ENCODE measurements at places on chromosomes 2 and 18.
A peak's percentile ranks its signal among the peaks of the same experiment; 100 is the strongest.

DNA sequence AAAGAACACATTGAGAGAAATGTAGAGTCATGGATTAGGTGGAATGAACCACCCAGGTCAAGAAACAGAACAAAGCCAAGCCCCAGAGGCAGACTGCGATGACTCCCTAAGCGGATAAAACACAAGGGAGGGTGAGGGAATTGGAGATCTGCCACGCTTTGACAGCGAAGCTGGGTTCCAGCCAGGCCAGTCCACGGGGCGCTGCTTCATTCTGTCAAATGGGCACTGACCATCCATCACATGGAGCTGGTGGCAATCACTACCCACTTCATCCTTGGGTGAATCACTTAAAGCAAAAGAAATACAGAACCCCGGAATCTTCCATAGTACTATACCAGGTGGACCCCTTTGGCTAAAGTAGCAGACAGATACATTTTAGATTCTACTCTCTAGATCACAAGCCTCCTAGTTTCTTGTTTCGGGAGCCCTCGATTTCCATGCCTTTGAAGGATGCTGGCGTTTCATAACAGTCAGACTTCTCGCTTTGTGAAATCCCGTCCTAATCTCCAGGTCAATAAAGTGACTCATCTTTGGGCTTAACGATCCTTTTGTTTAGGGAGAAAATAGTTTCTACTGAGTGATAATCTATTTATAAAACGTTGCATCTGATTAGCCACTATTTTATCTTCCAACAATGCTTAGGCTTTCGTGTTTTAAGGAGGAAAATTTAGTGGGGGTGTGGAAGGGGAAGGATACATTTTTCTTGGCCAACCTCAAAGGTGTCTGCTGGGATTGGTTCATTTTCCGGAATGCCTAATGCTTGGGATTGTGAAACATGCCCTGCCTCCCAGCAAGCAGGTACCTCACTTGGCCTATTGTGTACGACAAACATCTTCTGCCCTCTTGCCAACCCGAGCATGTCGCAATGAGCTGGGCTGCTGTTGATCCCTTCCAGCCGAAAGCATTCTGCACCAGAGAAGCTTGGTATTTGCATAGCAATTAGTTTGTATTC is 44.1 kb upstream of the HDAC4 start:
- DNase-seq: no peak

GRCh38 chr2:189086710-189087109 is 92.9 kb downstream of the COL5A2 start:
- no peak for DNase-seq

- no peak for DNase-seq
These were observed 3.9 kb downstream of the GMPPA start for GRCh38 chr2:219502618-219503017.

DNA sequence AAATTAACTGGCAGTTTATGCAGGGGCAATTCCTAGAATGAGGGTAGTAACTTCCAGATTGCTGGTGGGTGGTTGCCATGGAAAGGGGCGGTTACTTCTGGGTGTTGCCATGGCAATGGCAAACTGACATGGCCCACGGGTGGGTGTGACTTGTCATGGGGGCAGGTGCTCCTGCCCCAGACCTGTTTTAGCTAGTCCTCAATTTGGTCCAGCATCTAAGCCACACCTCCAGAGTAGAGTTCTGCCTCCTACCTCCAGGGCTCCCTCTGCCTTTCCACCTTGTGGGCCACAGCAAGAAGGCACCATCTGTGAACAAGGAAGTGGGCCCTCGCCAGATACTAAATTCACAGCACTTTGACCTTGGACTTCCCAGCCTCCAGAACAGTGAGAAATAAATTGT is 148.7 kb downstream of the TFCP2L1 start:
- DNase-seq: no peak

- DNase-seq: no peak
These were observed 7.1 kb downstream of the ADAM17 start for GRCh38 chr2:9548506-9548905.

- no peak for DNase-seq
These were observed 52.6 kb downstream of the IL1R2 start for GRCh38 chr2:102044235-102044896.

DNA sequence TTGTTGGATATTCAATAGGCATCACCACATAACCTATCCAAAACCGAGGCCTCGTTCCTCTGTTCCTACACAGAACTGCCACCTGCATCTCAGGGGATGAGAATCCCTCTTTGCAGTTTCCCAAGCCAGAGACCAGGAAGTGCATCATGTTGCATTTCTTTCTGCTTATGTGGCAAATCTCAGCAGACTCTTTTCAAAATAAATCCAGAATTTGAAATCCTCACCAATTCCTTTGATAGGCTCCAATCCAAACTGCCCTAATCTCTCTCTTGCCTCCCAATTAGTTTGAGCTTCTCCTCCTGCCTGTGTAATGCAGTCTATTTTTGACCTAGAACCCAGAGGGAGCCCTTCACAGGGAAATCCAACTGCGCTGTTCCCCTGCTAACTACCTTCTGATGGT is 215.5 kb downstream of the RNF144A start:
- DNase-seq: no peak

- no peak for DNase-seq
These were observed 85.8 kb downstream of the ASAP2 start for GRCh38 chr2:9292426-9292825.

GRCh38 chr18:38940863-38941531 is 1375.4 kb upstream of the CELF4 start:
- DNase-seq: no peak

- DNase-seq: no peak
These were observed 95.1 kb downstream of the MYO5B start for GRCh38 chr18:50099725-50100407.

DNA sequence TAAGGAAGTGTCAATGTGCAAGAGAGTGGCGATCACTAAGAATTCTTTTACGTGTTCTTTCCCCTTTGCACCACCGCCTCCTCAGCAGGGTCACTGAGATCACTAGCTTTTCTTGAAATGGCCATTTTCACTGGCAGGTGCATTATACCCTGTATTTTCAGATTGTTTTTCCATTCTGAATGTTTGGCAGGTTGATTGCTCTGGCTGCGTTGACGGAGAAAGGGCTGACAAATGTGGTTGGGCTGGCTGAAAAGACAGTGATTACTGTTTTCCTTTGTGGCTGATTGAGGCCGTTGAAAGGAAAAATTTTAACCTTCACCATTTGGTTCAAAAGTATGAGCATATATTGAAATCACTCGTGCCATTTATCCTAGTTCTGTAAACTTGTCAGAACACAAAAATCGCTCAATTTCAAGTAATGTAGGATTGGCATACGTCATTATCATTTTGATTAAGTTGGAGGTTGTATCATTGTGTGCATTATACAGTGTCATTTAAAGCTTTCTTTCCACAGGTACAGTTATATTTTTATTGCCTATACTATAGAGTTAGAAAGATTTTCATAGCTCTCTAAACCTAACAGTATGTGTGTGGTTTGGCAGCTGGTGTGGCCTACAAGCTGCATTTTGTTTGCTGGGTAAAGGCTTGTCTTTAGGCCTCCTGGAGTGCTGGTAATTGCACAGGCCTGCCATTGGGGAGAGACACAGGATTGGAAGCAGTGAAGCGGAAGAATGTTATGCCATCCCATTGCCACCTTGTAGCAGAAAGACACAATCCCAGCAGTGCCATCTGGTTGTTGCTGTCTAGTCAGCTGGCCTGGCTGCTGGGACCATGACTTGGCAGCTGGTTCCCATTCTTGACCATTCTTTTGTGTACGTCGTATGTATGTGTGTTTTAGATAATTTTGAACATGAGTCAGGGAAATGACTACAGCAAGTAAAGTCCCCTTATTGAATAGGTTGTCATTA is 36.7 kb downstream of the DYNC1I2 start:
- DNase-seq: no peak

GRCh38 chr2:230665263-230665691 is 47.4 kb upstream of the CAB39 start:
- DNase-seq: no peak

GRCh38 chr18:67456711-67457110 is 59.8 kb downstream of the DSEL start:
- no peak for DNase-seq

- no peak for DNase-seq
These were observed 238.7 kb upstream of the KCNH7 start for GRCh38 chr2:163077241-163077640.

DNA sequence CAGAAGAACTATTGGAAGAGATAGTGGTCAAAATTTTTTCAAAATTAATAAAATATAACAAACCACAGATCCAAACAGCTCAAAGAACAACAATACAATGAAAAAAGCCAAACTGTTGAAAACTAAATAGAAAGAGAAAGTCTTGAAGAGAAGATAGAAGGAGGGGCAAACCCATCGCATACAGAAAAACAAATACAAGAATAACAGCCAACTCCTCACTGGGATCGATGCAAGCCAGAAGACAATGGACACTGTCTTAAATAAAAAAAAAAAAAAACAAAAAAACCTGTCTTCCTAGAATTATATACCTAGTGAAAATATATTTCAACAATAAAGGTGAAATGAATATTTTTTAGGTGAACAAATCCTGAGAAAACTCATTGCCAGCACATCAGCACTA is 34.1 kb upstream of the ARHGAP25 start:
- DNase-seq: no peak

DNA sequence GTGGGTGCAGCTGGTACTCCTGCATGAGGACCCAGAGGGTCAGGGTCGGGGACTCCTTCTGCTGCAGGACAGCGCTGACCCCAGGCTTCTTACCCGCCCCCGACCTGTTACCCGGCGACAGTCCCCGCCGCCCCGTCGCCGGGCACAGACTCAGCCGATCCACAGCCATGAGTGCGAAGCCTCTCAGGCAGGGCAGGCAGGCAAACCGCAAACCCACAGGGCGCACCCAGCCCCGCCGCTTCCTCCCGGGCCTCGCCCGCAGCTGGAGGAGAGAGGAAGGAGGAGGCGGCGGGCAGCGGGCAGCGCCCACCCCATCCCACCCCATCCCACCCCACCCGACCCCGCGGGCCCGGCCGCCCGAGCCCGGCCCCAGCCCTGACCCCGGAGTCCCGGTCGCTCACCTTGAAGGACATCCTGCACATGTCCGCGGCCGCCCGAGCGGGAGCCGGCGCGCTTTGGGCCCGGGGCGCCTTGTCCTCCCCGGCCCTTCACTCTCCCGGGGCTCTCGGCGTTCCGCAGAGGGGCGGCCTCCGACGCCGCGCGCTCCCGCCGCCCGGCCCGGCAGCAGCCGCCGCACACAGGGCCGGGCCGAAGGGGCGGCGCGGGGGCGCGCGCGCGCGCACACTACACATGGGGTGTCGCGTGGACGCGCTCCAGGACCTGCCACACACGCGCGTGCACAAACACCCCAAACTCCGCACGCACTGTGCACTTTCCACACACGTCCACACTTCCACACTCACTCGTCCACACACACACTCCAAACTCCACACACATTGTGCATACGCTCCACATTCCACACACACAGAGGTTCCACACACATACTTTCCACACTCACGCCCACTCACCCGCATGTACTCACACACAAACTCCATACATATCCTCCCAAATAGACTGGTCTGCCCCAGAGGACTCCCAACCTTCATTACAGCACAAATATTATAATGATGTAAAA is at the start of gene ANKRD29:
TSS of gene ANKRD29 (minus strand) at position 603 of the 955 bp plus-strand sequence. CDS start at position 422, 181 bp downstream.
- peak; percentile 18 for DNase-seq

- DNase-seq: no peak
These were observed 100.7 kb upstream of the STK39 start for GRCh38 chr2:168348076-168348475.

- DNase-seq: no peak
These were observed 266.5 kb downstream of the NEDD4L start for GRCh38 chr18:58310517-58310916.

DNA sequence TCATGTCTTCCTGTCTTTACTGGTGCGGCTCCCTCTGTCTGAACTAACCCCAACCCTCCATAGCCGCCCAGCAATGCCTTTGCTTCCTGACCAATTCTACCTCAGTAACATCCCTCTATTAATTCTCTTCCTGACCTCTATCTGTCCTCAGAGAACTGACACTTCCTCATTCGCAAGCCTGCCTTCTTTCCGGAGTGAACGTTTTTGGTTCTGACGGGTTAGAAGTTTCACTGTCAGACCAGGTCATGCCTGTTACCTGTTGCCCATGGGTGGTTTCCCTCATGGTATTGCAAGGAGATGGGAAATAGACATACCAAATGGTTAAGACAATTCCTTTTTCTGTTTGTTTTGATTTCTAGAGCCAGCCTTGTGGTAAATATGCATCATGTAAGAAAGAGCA is 453.4 kb upstream of the SLC14A2 start:
- no peak for DNase-seq

DNA sequence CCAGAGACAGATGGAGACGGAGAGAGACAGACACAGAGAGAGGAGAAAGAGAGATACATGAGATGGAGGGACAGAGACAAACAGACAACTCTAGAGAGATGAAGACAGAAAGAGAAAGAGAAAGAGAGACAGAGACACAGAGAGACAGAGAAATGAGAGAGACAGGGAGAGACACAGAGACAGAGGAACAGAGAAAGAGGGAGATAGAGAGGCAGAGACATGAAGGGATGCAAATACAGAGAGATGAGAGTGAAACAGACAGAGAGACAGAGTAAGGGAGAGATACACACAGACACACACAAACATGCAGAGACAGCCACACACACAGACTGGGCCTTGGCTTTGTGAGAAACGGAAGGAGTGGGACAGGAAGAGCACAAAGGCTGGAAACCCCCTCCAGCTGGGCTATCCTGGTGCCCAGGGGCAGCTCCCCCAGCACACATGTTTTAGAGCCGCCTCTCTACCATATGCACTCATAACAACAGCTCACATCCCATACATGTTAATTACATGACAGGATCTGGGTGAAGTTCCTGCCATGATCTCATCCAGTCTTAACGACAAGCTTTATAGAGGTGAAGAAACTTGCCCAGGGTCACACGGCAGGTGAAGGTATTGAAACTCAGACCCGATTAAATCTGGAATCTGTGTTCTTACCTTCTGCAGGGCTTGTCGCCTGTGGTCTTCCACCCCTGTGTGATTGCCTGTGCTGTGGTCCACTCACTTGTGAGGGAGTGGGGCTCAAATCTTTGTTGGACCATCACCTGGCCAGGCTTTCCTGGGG is 32.4 kb downstream of the IL18R1 start:
- no peak for DNase-seq

DNA sequence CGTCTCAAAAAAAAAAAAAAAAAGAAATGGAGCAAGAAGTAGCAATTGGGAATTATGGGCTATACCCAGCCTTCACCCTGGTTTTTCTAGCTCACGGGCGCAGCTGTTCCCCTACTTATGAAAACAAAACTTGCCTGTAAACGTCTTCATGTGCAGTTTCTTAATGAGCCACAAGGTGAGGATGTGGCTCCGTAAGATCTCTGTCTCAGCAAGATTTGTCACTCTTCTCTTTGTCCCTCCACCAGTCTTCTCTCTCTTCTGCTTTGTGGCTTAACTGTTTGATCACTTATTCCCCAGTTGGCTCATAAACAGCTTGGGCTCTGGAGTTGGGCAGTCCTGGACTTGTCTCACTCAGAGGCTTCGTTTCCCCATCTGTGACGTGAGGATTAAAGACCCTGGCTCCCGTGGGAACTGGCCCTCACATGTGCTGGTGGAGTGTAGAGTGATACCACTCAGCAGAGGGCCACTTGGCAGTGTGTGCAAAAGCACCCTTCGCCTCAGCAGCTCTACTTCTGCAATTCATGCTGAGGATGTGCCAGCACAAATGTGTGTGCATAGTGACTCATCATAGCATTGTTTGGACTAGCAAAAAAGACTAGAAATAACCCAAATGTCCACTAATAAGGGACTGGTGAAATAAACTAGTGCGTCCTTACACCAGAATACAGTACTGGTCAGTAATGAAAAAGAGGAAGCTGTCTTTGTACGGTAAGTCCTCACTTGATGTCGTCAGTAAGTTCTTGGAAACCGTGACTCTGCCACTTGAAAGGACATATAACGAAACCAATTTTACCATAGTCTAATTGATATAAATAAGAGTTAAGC is 8.7 kb downstream of the CEP68 start:
- no peak for DNase-seq
